Fibroblast of villous mesenchyme (primary cell): ENCODE measurements at places on chromosomes 4 and X.

GRCh38 chr4:41024556-41025491, 189.5 kb downstream of the APBB2 start:
- DNase-seq: peak; percentile 41

DNA sequence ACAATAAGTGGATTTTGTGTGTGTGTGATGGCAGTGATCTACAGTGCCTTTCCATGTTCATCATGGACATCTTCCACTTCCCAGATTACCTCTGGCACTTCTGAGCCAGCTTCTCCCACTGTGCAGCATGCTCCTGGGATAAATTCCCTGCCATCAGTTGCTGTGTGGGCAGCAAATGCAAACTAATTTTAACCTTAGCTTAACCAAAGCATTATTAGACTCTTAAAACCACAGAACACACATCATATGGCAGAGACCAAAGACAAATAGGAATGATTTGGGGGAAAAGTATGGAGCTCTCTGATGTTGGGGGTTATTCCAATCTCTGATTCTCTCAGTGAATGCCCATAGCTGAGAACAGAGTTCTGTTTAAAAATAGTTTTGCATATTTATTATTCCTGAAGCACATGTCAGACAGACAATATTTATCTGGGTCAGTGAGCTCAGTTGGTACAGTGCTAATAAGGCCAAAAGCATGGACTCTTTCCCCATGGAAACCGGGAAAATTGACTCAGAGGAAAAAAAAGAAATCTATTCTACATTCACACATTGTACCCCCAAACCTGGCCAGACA, 567.4 kb downstream of the IQCM start:
- DNase-seq: no peak

DNA sequence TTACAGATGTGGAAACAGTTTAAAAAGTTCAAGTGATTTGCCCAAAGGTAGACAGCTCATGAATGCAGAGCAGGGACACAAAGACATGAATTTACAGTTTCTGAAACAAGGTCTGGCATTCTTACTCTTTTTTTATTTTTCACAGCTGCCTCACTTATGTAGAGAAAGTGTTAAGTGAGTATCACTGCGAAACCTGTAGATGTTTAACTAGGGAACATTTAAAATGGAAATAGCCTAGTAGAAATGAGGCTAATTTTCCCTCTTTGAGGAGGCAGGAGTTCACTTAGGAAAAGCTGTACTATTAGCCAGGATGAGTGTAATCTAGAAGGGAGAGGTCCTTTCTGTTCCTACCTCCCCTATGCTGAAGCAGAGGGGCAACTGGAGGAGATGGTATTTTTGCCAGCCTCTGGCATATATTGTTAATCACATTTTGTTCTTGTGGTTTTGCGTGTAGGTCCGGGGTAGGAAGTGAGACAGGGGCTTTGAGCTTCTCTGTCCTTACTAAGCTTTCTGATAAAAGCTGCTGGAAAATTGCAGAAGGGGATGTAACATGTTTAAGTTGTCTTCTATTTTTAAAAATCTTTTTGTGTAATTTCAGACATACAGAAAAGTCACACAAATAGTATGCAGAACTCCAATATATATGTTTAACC, 492.8 kb upstream of the NR3C2 start:
- DNase-seq: no peak

DNA sequence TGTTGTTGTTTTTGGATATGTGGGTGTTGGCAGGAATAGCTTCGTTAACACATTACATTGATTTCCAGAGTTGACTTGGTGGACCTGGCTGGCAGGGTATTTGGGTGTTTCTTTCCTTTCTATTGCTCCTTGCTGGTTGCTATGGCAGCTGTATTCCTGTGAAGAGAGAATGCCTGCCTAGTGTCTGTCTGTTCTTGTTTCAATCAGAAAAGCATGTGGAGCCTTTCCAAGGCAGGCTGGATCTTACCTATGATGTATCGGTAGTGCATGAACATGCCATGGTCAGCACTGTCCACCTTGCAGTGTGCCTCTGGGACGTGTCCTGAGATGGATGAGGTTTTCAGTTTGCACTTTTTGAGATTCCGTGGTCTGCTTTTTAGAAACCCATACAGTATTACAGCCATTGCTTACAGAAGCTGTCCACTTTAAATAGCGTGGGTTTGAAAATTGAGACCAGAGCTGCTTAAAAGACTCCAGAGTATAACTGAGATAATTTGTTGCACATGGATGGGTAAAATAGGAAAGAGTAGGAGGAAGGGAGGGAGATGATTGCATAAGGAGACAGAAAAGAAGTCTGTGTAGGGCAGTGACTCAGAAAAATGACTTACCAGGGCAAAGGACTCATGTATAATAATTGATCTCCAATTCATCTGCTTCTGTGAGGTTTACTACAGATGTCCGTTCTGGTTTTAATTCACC, 20.0 kb upstream of the AADAT start:
- peak; percentile 13 for DNase-seq

GRCh38 chr4:3813151-3814052, 47.2 kb downstream of the ADRA2C start:
- DNase-seq: no peak

GRCh38 chr4:144178414-144178813, 37.9 kb upstream of the GYPA start:
- no peak for DNase-seq

GRCh38 chrX:68833448-68833805, 4.6 kb downstream of the EFNB1 start:
- no peak for DNase-seq

GRCh38 chr4:6869944-6870343, 39.7 kb upstream of the TBC1D14 start:
- no peak for DNase-seq

- DNase-seq: no peak
Measured at GRCh38 chrX:17596546-17597205, 140.6 kb upstream of the SCML1 start.

DNA sequence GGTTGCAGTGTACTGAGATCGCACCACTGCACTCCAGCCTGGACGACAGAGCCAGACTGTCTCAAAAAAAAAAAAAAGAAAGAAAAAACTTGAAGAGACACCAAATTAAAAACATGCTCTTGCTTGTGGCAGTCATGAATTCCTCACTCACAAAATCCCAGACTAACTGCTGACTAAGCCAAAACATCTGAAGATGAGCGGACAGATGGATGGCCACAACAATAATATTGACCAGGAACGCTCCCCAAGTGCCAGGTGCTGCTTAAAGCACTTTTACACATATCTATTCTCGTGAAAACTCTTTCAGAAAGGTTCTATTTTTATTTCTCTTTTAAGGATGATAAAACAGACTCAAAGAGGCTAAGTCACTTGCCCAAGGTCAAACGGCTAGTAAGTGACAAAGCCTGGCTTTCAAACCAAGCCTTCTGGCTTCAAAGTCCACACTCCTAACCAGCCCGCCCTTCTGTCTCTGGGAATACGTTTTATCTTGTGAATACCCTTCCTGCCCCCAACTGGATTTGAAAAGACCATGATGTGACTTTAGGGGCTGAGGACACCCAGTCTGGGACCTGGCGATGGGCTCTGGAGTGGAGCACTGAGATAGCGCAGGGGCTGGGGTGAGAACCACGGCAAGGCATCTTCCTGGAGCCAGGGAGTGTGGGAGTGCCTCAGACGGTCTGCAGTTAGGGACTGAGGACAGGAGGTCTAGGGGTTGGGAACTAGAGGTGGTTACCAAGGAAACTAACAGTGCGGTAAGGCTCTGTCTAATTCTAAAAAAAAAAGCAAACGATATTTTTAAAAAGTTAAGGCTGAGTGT, 9.5 kb upstream of the CXCR3 start:
- no peak for DNase-seq

- peak; percentile 87 for DNase-seq
Measured at GRCh38 chr4:99863804-99864203, 30.4 kb downstream of the LAMTOR3 start.
